ENCODE measurements at places on chromosomes 2 and 18.

DNA sequence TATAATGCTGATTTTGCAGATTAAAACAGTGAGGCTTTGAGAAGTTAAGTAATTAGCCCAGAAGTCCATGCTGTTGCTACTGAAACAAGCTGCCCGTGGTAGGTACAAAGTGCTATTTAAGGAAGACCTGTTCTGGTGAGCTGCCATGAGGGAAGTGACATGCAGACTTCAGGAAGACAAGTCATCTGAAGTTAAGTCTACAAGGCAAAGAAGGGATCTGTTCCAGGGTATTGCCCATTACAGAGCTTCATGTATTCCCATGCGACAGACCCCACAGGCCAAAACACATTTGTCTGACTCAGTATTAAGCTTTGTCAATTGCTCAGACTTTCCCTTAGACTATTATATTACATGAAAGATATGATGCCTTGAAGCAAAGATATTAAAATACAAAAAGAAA is 520.8 kb downstream of the FBXO15 start:
- no peak for DNase-seq

DNA sequence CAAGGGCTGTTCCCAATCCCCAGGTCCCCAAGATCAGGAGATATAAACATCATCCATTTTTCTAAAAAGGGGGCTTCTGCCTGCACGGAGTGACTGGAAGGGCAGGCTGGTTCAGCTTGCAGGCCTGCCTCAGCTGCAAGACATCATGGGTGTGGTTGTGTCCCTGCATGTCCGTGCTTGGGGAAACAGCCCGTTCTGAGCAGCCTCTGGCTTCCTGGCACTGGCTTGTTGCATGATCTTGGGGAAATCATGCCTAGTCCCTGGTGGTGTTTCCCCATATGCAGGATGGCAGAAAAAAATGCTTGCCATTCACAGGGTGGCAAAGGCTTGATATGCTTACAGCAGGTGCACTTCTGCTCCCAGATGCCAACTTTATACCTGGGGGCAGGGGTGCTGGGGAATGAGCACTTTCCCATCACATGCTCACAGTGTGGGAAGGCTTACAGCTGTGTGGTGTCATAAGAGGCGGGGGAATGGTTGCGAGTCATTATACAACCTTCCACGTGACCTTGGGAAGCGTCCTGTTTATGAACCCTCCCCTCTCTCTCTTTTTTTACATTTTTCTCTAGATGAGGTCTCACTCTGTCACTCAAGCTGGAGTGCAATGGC is 7.2 kb downstream of the PCARE start:
- no peak for DNase-seq

DNA sequence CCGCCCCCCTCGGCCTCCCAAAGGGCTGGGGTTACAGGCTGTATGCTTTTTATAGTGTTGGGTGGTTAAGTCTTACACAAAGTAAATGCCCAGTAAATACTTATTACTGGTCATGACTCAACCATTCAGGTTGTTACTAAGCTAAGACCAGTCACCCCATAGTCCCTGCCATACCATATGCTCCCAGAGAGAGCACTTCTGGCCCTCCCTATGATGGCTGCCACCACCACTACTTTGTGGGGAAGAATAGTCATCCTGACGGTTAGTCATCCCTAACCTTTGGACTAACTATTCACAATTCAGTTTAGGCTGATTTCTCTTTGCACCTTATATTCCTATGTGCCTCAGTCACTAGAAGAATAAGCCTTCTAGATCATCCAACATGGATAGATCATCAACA is 42.0 kb upstream of the MSH2 start:
- no peak for DNase-seq

GRCh38 chr18:59083136-59083818 is 56.4 kb upstream of the SEC11C start:
- DNase-seq = no peak

DNA sequence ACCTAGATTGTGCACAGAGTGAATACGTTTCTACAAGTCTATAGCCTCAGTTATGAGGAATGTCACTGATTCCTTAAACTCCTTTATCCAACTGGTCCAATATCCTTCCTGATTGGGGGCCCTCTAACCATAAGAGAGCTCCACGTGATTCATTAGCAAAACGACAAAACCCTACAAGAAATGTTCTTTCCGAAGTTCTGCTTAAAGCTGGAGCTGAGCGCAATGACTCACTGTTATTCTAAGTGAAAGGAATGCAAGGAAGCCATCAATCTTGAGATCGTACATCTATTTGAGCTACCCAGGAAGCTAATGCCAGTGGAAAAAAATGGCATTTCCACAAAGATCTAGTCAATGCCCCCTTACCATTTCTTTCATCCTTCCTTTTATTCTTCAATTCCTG is 354.9 kb upstream of the CDH20 start:
- DNase-seq = no peak

GRCh38 chr18:8450898-8451665 is 158.2 kb upstream of the RAB12 start:
- no peak for DNase-seq

- no peak for DNase-seq
Observed at GRCh38 chr18:6056171-6056910, 161.0 kb upstream of the TMEM200C start.

- no peak for DNase-seq
Observed at GRCh38 chr2:67436221-67436620, 39.1 kb downstream of the ETAA1 start.

- no peak for DNase-seq
Observed at GRCh38 chr2:208371634-208371935, 35.0 kb upstream of the PTH2R start.

- DNase-seq = no peak
Observed at GRCh38 chr2:161972232-161972631, 101.8 kb downstream of the DPP4 start.

GRCh38 chr2:119012345-119013301 is 70.6 kb downstream of the MARCO start:
- no peak for DNase-seq

GRCh38 chr18:36197511-36198166 is 10.3 kb downstream of the MOCOS start:
- no peak for DNase-seq
